Stimulated activated CD8-positive, alpha-beta memory T cell treated with anti-CD3 and anti-CD28 coated beads, Interleukin-12 subunit alpha, Interleukin-12 subunit beta, amount 100 ng/mL, for 1 hour (primary cell): ENCODE measurements at places on chromosomes 6 and 20.

GRCh38 chr6:155384321-155384952 lies 70.2 kb upstream of the TFB1M start:
- DNase-seq, result no peak

GRCh38 chr6:43669050-43669921 lies 18.3 kb downstream of the MRPS18A start:
- no peak for DNase-seq

GRCh38 chr6:96613291-96613999 lies 50.5 kb downstream of the FHL5 start:
- DNase-seq, result no peak

DNA sequence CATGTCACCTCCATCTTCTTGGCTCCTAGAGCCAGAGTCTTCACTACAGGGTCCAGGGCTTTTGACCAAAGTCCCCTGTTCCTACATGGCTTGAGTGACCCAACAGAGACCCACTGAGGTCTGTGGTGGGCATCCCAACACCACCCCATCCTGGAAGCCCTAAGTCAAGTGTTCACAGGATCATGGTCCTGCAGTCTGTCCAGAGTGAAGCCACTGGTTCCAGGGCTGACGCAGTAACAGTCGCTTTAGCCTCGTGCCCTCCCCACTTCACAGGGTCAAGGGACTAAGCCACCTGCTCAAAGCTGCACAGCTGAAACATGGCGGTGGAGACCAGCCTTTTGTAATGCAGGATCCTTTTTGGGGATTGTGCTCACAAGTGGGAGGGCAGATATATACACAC lies 133.9 kb downstream of the JPH2 start:
- DNase-seq, result no peak

DNA sequence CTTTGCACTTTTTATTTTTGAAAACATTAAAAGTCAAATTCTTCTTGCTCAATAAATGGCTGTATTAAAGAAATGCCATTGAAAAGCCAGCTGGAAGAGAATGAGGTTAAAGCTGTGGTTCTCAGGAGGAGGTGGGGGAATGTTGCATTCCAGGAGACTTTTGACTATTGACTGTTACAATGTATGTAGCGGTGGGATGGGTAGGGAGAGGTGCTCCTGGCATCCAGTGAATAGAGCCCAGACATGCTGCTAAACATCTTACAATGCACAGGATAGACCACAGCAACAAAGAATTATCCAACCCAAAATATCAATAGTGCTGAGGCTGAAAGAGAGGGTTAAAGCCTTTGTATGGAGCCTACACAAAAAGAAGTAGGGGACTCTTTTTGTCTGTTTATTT lies 295.9 kb downstream of the NKAIN2 start:
- no peak for DNase-seq

DNA sequence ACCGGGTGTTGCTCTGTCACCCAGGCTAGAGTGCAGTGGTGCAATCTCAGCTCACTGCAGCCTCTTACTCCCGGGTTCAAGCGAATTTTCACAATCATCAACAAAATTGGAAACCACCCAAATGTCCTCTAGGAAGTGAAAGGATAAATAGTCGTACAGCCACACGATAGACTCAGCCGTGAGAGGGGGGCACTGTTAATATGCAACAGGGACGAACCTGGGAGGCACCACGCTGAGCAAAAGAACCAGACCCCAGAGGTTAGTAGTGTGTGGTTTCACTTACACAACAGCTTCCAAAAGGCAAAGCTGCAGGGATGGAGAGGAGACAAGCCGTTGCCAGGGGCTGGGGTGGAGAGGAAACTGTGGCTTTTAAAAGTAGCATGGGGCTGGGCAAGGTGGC lies 30.1 kb upstream of the NTSR1 start:
- no peak for DNase-seq

DNA sequence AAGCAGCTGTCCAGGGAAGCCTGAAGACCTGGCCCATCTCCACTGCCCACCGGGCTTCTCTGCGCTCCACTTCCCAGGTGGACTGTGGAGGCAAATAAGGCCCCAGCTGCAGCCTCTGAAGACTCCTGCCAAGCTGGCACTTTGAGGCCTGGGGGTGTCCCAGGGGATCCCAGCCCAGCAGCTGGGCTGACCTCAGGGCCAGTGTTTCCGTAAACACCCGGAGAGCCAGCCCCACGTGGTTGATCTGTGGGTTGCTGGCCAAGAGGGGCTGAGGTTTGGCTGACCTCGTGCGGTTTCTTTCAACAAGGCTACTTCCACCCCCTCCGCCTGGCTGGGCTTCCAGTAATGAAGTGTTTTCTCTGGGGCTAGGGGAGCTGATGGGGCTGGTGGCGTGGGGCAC lies 12.4 kb upstream of the CCN5 start:
- no peak for DNase-seq

DNA sequence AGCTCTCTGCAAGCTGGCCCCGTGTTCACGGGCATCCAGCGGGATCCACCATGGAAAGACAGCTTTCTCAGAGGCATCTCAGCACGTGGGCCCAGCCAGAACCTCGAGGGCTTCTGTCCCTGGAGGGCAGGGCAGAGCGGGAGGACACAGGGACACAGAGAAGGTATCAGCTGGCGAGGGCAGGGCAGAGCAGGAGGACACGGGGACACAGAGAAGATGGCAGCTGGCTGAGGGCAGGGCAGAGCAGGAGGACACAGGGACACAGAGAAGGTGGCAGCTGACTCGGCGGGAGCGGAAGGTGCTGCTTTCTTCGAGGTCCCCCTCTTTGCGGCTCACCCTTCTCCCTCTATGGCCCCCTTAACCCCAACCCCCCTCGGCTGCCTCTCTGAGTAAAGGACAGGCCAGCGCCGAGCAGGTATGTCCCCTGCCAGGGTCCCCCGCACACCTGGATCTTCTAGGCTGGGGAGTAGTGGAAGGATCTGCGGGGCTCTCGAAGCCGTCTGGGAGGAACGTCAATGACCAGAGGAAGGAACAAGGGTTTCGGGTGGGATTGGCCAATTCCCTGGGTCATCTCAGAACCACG lies 28.9 kb upstream of the BHLHE23 start:
- no peak for DNase-seq

GRCh38 chr6:133955582-133956415 lies 2.8 kb downstream of the TBPL1 start:
- DNase-seq, result no peak

DNA sequence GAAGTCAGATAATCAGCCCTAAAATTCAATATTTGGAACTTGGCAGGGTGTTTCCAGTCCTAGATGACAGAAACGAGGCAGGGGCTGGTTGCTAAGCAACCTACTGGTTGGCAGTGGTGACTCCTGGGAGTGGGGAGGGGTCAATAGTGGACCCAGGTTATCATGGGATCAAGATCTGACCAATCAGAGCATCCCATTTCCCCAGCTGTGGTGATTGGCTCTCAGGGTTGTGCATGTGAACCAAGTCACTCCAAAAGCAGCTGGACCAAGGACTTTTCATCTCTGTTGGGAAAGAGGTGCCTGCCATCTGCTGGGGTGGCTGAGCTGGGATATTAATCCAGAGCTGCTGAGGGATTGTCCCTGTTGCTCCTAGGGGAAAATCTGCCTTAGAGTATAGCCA lies 253.4 kb downstream of the PREX1 start:
- DNase-seq, result no peak

DNA sequence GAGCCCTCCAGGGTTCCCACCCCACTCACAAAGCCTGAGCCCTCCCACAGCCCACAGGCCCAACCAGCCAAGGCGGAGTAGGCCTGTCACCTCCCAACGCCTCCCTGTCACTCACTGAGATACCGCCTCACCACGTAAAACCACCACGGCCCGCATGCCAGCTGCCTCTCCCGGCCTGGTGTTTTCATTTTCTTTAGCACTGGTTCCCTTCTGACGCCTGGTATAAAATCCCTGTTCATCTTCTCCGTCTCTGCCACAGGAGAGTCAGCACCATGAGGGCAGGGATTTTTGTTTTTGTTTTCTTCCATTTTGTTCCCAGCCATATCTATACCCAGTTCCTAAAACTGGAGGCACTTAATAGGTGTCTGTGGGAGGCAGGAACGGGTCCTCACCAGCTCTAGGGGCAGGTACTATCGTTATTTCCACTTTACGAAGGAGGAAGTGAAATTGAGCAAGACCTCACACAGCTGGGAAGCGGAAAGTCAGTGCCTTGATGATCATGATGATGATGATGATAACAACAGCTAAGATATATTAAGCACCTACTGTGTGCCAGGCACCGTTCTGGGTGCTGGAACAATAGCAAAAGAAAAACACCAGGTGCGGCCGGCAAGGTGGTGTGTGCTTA lies 58.6 kb downstream of the SNAI1 start:
- DNase-seq, result no peak

DNA sequence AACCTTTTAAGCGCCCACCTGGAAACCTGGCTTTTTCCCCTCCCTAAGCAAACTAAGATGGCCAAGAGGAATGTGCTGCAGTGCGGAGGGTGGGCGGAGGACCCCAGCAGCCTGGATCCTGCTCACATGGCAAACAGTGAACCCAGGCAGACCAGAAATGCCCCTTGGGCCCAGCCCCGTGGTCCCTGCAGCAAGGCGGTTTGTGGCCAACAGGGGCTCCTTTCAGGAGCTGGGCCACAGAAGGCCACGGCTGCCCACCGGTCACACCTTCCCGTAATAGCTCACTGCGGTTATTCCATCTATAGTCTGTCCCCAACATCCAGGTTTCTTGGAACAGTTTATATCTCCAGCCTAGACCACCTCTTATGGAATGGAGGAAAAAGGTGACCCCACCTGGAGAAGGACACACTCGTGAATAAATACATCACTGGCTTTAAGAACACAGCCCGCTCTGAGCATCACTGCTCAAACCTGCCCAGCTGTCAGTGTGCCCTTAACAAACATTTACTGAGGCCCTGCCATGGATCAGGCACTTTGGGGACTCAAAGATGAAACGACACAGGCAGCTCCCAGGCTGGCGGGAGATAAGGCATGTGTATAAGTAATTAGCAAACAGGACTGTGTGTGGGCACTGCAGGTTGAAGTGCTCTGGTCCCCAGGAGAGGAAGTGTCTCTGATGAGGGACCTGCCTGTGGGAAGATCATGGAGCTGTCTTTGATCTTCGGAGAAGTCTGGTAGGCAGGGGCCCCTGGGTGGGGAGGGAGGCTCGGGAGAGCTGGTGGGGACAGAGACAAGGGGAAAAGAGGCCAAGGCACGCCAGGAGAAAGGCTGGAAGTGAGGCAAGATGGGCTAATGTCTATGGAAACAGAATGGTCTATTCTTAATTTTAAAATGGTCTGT lies 3.2 kb upstream of the TUBB1 start:
- no peak for DNase-seq

- DNase-seq, result no peak
These were observed 37.0 kb downstream of the FOXO3 start for GRCh38 chr6:108597572-108598304.

DNA sequence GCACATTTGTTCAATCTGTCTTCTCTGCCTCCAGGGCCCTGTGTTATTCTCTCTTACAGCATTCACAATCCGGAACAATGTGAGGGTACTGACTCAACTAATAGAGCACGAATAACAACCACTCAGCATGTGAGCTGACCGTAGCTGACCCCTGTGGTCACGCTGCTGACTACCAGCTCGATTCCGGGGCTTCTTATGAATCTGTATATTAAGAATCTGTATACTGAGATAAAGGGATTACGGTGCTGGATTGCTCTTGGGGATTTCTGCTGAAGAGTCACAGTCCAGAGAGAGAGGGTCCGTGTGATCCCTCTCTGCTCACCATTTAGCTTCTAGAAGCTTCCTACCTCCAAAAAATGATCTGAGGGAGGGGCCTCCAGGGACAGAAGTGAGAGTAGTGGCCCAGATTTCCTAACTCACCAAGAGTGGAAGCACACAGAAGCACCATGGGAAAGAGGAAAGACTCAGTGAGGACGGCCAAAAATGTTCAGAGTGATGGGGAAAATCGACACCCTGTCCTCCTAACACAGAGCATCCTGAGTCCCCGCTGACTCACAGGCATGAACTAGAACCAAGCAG lies 156.2 kb downstream of the THBS2 start:
- DNase-seq, result no peak

DNA sequence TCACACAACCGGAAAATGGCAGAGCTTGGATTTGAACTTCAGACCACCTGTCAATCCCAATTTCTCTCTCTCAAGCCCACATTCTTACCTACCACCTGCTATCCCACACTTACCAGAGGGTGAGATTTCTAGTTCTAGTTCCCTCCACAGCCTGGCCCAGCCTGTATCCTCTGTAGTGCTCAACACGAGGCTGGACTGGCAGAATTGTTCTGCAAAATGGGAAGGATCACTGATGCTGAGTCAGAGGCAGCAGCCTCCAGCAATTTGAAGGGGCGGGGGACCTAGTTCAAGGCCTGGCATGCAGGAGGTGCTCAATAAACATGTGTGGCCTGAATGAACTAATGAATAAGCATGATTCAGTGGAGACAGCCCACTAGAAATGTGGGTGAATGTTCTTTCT lies 53.6 kb upstream of the TTPAL start:
- DNase-seq, result no peak

DNA sequence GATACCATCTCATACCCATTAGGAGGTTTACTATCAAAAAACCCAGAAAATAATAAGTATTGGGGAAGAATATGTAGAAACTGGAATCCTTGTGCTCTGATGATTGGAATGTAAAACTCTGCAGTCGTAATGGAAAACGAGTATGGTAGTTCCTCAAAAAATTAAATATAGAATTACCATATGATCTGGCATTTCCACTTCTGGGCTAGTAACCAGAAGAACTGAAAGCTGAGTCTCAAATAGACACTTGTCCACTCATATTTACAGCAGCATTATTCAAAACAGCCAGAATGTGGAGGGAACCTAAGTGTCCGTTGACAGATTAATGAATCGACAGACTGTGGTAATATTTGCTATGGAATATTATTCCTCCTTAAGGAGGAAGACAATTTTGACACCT lies 44.3 kb downstream of the FOXC1 start:
- DNase-seq, result no peak

DNA sequence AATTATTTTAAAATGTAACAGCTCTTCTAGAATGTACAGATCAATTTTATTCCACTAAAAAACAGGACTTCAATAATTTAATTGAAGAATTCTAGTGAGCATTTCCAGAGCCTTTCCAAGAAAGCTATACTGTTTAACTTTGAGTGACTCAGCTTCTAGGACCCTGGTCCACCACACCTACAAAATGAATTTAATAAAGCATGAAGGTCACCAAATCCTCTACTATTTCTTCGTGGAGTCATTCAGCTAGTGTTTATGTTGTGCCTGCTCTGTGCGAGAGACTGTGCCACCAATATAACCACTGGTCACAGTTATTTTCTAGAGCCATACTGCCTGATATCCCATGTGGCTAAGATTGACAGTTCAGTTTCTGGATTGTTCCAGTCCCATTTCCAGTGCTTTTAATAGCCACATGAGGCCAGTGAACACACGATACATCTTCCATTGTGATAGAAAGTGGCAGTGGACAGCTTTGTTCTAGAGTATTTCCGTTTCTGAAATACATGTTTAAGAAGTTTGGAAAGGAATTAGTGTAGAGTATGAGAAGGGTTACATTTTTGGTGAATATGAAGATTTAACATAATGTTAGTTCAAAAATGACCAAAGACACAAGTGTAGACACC lies 160.7 kb downstream of the MTHFD1L start:
- no peak for DNase-seq

DNA sequence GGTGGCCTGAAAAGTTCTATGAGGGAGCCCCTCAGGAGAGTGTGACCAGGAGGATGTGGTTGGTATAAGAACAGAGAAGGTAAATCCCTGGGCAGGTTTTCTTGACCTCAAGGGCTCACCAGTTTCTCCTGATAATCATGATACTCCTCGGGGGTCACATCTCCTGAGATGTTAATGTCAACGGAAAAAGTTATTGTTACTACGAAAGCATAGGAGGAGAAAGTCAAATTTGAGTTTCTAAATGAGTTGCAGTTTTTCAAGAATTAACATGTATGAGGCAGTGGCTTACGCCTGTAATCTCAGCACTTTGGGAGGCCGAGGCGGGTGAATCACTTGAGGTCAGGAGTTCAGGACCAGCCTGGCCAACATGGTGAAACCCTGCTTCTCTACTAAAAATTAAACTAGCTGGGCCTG lies 23.4 kb downstream of the MGME1 start:
- DNase-seq, result no peak
